ENCODE measurements at places on chromosomes 3 and 15.

DNA sequence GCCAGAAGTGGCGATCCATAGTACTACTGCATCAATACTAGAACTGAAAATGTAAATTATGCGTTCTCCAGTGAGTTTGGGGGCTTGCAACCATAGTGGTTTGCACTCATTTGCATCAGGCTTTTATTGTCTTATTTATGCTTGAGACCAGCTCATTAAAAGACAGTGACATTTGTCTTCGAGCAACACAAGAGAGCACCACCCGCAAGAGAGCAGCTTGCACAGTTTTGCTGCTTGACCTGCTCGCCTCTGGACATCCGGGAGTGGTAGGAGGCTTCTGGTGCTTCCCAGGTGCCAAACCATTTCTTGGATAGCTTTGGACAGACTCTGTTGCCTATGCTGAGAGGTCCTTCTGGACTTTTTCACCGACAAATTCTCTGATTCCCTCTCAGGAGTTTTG, 294.6 kb downstream of the MEX3B start:
- no peak for DNase-seq

GRCh38 chr3:4060064-4060463, 243.1 kb upstream of the SETMAR start:
- no peak for DNase-seq

- no peak for DNase-seq
Observed at GRCh38 chr3:117052395-117052794, 342.8 kb downstream of the TUSC7 start.

DNA sequence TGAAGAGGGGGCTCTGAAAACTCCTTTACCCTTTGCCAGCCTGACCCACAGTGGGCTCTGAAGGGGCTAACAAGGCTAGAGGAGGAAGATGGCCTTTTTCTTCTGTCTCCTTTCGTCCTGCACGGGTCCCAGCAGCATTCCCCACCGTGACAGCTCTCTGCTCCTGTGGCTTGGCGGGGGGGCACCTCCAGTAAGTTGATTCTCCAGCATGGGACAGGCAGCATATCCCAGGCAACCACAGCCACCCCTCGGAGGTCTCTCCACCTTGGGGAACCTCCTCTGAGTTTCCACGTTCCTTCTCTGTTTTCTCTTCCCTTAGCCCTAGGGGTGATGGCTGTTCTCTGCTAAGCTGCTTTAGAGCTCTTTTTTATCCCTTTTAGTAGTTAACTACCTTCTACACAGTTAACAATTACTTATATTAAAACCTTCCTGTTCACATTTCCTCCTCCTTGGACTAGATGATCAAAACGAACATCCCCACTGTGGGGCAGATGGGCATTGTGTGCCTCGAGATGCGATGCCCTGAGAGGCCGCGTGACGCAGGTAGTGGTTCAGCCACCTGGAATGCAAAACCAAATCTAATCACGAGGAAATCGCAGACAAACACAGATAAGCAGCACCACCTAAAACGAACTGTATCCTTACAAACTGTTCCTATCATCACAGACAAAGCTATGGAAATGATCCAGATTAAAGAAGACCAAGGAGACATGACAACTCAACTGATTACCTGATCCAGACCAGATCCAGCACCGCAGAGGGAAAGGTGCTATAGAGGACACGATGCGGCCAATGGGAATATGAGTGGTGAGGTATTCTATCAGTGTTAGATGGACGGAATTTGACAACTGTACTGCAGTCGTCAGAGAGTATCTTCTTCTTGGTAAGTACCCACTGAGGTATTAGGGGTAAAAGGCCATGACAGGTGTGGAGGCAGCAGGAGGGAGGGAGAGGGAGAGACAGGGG, 27.7 kb downstream of the TSPAN3 start:
- no peak for DNase-seq

DNA sequence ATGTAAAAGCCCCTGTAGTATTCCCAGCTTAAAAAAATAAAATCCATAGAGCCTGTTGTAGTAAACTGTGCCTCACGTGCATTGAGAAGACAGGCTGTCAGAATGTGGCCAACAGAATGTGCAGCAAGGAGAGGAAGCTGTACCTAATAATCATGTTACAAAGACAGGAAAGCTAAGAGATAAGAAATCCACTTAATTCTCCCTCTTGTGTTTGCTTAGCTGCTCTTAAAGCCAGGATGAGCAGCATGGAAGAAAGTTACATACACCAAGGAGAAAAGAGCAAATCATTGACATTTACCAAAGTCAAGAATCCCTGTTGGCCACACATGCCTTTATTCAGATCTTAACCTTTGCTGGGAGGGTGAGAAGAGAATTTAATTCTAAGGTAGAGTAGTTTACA, 85.9 kb downstream of the TNIK start:
- no peak for DNase-seq

DNA sequence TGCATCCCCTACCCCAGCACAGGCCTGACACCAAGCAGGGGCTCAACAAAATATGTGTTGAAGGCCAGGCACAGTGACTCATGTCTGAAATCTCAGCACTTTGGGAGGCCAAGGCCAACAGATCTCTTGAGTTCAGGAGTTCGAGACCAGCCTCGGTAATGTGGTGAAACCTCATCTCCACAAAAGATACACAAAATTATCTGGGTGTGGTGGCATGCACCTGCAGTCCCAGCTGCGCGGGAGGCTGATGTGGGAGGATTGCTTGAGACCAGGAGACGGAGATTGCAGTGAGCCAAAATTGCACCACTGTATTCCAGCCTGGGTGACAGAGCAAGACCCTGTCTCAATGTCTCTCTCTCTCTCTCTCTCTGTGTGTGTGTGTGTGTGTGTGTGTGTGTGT, 30.7 kb upstream of the CYP11A1 start:
- no peak for DNase-seq

DNA sequence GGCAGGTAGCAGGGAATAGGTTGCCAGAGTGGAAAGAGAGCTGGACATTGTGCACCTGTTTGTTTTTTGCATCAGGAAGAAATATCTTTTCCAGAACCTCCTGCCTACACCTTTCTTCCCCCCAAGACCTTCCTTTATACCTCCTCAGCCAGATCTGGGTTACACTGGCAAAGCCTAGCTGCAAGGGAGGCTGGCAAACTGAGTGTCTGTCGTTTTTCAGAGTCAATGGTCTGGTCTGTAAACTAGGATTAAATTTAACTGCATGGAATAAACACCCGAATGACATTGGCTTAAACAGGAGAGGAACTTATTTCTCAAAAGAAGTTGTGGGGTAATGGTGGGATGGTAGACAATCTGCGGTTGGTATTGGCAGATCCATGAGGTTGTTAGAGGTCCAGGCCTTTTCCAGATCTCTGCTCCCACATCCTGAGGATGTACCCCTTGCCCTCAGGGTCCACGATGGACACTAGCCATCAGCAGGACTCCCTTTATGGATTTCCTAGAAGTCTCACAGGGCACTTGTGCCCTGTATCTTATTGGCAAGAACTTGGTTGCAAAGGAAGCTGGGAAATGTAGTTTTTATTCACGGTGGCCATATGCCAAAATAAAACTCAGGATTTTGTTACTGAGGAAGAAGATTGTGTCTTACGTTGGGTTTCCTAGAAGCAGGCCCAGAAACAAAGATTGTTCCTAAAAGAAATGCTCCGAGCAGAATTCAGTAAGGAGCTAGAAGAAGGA, 3.2 kb upstream of the RARRES1 start:
- no peak for DNase-seq

DNA sequence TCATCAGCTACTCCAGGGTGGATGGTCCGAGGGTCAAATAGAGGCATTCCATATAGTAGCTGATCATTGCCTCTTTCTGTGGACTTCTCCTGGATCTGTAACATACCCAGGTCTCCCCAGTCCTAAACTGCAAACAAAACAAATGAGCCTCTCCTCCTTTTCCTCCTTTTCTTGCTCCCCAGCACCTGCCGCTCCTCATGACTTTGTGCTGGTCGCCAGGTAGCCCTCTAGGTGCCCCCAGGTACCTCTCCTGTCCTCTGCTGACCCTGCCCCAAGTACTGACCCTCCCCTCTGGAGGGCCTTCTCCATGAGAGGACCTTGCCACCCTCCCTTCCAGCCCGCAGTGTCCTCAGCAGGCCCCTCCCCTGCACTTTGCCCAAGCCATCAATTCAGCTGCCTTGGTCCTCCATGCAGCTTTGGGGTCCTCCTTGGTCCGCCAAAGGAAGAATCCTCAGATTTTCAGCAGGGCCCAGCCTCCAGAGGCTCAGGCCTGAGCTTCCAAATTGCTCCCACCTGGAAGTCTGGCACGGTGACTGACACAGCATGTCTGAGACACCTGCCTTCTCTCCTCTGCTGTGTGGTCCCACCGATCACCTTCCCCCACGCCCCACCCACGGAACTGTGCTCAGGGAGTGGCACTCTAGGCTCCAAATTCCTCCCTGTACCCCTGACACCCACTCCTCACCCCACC, 111.0 kb downstream of the LRRK1 start:
- DNase-seq = no peak

DNA sequence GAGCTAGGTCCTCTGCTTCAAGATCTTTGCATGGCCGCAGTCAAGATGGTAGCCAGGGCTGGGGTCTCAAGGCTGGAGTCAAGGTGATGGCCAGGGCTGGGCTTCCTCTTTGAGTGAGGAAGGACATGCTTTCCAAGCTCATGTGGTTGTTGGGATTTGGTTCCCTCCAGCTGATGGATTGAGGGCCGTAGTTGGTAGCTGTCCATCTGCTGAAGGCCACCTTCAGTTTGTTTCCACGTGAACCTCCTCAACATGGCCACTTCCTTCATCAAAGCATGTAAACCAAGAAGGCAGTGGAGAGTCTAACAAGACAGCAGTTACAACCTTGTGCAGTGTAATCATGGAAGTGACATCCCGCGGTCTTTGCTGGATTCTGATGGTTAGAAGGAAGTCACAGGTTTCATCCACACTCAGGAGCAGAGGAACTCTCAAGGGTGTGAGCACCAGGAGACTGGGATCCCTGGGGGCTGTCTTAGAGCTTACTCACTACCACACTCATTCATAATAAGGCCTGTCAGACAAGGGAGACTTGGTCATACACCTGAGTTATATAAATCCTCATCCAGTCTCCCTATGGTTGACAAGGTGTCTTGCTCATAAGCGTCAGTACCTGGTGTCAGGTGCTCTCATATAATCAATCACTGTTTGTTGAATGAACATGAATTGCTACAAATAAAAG, 42.1 kb downstream of the ABHD5 start:
- no peak for DNase-seq

GRCh38 chr3:31581660-31582059, 48.9 kb downstream of the STT3B start:
- DNase-seq = no peak

DNA sequence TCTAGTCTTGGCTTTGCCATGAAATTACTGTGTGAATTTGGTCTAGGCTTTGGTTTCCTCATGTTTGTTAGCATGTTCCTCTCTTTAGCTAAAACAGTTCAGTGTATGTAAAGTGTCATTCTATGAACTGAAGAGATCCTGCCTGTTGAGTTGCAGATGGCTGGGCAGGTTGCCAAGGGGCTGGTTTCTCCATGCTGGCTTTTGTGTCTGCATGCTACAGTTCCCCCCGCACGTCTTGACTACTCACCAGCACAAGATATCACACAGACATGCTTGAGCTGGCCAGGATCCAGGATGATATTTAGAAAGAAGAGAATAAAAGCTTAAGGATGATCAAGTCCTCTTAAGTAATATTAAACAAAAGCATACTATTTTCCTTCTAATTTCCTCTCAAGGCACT, 90.2 kb downstream of the CERS3 start:
- peak; percentile 66 for DNase-seq

GRCh38 chr15:78004919-78005634, 72.4 kb downstream of the TBC1D2B start:
- no peak for DNase-seq

GRCh38 chr3:14771593-14772497, 46.9 kb upstream of the FGD5 start:
- DNase-seq = no peak

Measured in NCI-H1417 treated with DMSO at 0.1 percent for 48 hours (cell line).